NCI-H524 (cell line): ENCODE measurements at places on chromosomes 2 and 18.
A peak's percentile ranks its signal among the peaks of the same experiment; 100 is the strongest.

- DNase-seq: peak; percentile 30
Measured at GRCh38 chr18:8799596-8800441, 94.5 kb downstream of the MTCL1 start.

GRCh38 chr2:230010501-230010900 lies 58.2 kb downstream of the SLC16A14 start:
- DNase-seq: no peak

- DNase-seq: no peak
Measured at GRCh38 chr2:166282154-166282553, 93.6 kb downstream of the SCN9A start.

- DNase-seq: no peak
Measured at GRCh38 chr2:10613263-10613662, 76.5 kb downstream of the NOL10 start.

GRCh38 chr2:189096769-189097447 lies 82.7 kb downstream of the COL5A2 start:
- DNase-seq: no peak

- DNase-seq: no peak
Measured at GRCh38 chr18:74507927-74508326, 11.8 kb downstream of the CNDP2 start.

DNA sequence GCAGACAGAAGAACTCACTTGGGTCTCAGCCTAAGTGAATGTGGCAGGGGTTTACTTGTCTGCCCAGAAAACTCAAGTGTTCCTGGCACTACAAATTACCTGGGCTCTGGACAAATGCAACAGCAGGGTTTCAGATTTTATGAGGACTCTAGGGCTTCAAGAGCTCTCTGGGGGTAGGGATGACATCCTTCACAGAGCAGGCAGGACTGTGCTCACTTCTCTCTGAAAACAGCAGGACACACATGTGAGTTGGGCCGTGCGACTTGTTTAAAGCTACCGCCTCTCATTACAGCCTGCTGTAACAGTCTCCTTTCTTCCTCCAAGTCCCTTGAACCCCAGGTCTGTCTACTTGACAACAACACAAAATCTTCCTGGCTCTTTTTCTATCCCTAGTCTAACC lies 212.6 kb downstream of the EN1 start:
- peak; percentile 39 for DNase-seq
